HS-5 (cell line): ENCODE measurements at places on chromosomes 12 and 14.

DNA sequence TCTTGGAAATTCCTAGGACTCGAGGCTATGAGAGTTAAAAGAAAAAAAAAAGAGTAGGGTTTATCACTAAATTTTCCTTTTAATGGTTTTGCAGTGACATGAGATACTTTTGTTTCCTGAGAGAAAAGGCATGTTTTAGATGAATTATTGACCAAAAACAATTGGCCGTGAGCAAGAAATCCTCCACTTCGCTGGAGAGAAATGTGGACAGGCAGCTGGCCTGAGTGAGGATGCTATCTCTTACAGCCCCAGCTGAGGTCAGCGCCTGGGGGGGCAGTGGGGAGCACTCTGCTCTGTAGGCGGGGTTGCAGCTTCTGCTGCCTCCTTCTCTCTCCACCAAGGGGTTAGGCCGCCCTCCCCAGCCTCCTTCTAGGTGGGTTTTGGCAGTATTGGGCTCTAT is 54.7 kb downstream of the PRIMA1 start:
- no peak for DNase-seq

- no peak for DNase-seq
These were observed 48.7 kb downstream of the WASHC4 start for GRCh38 chr12:105156260-105156659.

GRCh38 chr14:61321385-61322010 is at the start of gene PRKCH:
PRKCH (plus strand) TSS chr14:61321579; CDS start chr14:61322102, 523 bp downstream.
- no peak for DNase-seq

GRCh38 chr12:50276912-50277671 is 6.2 kb downstream of the LIMA1 start:
- no peak for DNase-seq
